ENCODE measurements at places on chromosomes 4 and X. TPM values are rescaled to one million over a fixed set of nuclear protein-coding genes. Genes with fewer than 3 reads are reported as not detected.

Gene TMEM271
- not detected for total RNA-seq

Gene XG
- total RNA-seq = not detected

Gene ASB12
- 0.44 TPM for total RNA-seq

Gene OTOP1
- not detected for total RNA-seq

Gene PAGE2B
- not detected for total RNA-seq

Gene TIMM17B
- 37.7 TPM for total RNA-seq

Gene SLC7A11
- 5.6 TPM for total RNA-seq

Gene HSFX1
- total RNA-seq = 2.1 TPM

Gene MAGEB1
- not detected for total RNA-seq

Gene PAGE5
- total RNA-seq = not detected

Gene ADH7
- total RNA-seq = not detected

DNA sequence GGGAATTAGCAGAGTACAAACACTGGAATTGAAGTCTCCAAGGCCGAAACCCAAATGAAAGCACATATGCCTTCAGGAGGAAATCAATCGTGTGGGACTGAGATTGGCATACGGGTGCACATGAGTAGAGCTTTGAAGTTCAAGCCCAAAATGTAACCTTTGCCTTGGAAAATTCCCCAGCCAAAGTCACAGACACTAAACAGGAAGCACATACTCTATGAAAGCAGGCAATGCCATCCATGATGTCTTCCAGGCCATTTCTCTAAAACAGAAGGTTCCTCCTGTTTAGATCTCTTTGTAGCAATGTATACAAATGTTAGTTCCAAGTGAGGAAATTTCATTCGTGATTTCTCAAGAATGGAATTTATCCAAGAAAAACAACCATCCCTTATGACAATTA, 162.5 kb downstream of the COL4A6 start:
- no peak for DNase-seq

- DNase-seq = no peak
Measured at GRCh38 chrX:48937054-48937907, 18.5 kb upstream of the PIM2 start.

GRCh38 chr4:147714575-147715401, 17.1 kb upstream of the ARHGAP10 start:
- DNase-seq = no peak

- DNase-seq = no peak
Measured at GRCh38 chr4:114677346-114677979, 78.9 kb downstream of the UGT8 start.

DNA sequence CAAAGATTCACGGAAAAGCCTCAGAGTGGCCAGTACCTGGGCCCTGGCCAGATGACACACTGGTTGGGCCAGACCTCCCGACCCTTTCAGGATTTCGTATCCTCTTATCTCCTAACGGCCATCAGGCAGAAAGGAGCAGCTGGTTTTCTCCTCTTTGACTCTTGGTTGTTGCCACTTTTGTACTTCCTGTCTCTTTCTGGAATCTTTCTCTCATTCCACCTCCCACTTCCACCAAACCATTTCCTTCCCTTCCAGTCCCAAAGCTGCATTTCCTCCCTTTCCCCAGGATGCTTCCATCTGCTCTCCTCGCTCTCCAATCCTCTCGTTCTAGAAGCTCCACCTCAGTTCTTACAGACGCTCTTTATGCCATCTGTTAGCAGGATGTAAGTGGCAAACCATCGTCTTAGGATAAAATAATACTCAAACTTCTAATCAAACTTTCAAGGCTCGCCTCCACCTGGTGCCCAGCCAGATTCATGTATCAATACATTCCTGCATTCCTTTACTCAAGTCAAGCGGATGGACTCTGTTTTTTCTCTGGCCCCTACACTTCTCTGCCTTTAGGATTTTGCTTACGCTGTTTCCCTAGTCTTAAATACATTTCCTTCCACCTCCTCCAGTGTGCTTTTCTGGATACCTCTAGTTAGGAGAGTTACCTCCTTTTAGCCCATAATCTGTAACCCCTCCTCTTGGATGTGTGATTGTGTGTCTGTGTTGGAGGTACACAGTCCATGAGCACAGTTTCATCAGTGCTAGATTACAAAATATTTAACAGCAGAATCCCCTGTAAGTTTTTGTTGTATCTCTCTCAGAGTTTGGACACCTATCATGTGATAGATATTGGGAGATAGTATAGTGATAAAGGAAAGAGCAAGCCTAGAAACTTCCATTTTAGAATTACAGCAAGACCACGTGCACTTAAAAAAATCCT, 70.4 kb downstream of the LDB2 start:
- no peak for DNase-seq

DNA sequence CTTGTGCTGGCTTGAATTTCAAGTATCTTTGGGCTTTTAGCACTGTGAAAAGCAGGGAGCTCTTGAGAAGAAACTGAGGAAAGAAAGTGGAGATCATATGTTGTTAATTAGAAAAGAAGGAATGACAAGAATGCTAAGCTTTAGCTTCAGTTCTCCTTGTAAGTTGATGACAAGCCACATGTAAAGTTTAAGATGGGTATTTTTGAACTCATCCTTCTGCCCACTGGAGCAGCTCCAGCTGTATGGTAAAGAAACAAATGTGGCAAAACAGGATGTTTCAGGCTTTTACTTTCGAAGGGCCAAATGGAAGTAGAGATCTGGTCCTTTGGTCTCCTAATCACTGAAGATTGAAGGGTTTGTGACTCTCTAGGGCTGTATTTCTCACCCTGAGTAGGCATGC, 137.8 kb downstream of the GUCY2F start:
- no peak for DNase-seq

- DNase-seq = no peak
Measured at GRCh38 chr4:143411527-143412419, 75.1 kb downstream of the GAB1 start.

DNA sequence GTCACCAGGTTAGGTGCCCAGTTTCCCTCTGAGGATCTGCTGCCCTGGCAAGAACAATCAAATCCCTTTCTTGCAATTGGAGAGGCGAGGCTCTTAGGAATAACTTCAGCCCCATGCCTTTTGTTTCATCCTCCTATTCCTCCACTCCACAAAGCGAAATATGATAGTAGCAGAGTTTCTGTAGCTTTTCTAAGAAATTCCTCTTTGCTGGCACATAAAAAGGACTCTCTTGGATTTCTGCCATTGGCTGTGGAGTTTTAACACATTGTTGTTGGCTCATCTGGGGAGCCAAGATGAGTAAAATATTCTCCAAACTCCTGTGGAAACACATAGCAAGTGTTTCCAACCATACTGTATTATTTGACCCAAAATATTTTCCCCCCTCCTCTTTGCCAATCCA, 11.0 kb upstream of the ADGRG2 start:
- DNase-seq = no peak

GRCh38 chr4:100841911-100842310, 324.1 kb upstream of the EMCN start:
- no peak for DNase-seq

DNA sequence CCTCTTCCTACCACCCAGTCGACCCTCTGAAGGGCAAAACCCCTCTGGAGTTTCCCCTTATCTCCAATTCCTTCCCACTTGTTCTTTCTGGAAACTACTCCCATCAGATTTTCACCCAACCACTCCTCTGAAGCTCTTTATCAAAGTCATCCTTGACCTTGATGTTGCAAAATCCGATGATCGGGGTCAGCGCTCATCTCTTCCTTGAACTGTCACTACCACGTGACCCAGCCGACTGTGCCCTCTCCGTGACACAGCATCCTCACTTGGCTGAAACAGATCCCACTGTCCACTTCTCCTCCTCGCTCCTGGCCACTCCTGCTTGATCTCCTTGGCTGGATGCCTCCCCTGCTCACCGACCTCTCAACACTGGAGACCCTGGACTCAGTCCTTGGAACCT, 1.1 kb downstream of the CFAP99 start:
- DNase-seq = no peak

- DNase-seq = no peak
Measured at GRCh38 chr4:102733084-102733483, 27.7 kb downstream of the MANBA start.

GRCh38 chrX:95063554-95063953, 1389.5 kb downstream of the FAM133A start:
- no peak for DNase-seq

DNA sequence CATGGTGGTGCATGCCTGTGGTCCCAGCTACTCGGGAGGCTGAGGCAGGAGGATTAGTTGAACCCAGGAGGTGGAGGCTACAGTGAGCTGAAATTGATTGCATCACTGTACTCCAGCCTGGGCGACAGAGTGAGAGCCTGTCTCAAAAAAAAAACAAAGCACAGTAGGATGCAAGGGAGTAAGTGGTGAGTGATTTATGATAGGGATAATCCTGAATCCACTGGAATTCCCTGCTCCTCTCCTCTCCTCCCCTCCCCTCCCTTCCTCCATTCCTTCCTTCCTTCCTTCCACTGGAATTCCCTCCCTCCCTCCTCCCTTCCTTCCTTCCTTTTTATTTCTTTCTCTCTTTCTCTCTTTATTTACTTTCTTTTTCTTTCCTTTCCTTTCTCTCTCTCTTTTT, 40.9 kb upstream of the NKRF start:
- DNase-seq = no peak

DNA sequence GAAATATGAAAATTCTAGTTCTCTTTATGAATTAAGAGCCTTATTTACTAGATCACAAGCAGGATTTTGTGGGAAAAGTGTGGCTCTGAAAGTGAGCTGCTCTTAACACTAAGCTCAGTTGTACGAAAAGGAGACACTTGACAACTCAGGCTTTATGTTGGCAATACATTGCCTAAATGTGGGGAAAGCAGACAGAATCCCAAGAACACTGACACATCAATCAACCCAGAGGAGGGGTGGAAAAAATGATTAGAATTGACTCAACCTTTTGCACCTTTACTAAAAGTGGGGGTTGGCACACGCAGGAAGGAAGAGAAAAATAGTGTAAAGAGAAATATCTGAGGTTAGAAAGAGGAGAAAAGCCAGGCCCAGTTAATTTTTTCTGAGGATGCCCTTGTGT, 61.6 kb downstream of the CHST7 start:
- no peak for DNase-seq

GRCh38 chr4:145635117-145635516, 15.9 kb downstream of the MMAA start:
- DNase-seq = no peak

DNA sequence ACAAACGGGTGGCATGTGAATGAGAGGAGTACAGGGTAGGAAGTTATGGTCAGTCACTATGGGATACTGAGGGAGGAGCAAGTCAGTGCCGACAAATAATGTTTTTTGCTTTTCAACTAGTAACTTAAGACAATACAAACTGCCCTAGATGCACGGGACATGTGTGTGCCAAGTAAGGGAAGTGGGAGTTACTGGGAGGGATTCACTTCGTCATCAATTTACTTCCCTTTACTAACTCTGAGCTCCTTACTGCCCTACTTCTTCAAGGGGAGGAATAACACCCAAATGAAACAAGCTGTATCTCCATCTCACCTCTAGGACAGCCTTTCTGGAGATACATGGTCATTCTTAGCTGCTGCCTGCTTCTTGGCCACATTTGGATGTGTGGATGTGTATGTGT, 97.7 kb downstream of the DGKK start:
- DNase-seq = no peak

DNA sequence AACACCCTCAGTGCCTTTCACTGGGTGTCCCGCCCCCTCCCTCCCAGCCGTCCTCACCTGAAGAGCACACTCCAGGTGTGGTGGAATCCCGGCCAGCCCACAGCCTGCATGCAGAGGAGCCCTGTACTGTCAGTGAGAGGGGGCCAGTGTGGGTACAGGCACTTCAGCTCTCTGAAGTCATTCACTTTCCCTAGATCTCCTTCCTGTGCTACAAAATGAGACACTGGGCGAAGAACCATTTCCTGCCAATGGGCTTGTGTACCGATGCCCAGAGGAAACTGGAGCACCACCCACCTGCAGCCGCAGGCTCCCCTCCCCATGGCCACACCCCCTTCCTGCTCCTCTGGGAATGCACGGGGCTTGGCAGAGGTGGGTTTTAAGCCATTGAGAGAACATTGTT, 73.9 kb upstream of the C4orf50 start:
- no peak for DNase-seq

DNA sequence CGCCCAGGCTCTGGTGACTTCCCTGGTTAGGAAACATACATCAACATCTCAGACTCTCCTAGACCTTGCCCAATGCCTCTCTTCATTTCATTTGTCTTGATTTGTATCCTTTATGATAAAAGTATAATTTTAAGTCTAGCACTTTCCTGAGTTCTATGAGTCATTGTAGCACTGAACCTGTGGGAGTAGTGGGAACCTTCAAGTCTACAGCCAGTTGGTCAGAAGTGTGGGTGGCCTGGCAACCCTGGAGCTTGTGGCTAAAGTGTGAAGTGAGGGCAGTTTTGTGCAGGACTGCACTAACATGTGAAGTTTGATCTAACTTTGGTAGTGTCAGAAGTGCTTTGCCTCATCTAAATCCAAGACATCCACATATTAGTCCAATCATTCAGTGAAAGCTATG, 259.3 kb upstream of the IGFBP7 start:
- DNase-seq = no peak

DNA sequence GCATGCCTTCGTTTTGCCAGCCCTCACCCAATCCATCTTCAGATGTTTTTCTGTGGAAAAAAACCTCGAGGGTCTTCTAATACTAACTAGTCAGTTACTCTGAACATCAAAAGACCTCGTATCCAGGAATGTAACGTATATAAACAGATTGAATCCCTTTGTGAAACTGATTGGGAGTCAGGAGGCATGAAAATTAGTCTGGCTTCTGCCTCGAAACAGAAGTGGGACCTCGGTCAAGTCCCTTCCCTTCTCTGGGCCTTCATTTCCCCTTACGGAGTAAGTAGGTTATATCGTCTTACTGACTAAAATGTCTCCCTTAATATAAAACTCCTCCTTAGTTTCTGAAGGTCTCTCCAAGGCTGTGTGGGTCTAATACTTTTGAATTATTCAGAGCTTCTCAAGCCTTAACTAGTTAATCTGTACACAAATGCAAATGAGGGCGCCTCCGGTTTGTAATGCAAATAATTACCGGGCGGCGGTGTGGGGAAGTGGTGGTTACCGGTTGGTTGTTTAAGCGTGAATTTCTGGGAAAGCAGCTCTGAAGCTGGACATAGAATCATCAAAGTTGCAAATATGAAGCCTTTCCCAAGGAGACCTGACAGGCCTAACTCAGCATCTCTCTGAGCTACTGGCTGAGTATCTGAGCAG, 11.4 kb upstream of the NKRF start:
- no peak for DNase-seq

DNA sequence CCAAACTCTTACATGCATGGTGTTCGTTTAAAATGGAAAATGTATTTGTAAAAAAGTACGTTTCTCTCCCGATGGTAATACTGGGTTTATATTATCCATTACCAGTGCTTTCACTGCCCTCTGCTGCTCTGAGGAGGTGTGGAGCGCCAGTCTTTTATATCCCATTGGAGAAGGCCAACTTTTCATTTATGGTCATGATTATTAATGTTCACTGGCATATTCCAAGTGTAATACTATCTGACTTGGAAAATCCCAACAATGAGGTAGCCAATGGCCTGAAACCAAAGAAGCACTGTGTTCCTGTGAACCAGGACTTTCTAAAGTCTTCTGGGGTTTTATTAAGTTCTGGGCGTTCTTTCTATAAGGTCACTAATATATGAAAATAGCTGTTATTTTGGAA, 80.7 kb downstream of the SYNPO2 start:
- DNase-seq = no peak

DNA sequence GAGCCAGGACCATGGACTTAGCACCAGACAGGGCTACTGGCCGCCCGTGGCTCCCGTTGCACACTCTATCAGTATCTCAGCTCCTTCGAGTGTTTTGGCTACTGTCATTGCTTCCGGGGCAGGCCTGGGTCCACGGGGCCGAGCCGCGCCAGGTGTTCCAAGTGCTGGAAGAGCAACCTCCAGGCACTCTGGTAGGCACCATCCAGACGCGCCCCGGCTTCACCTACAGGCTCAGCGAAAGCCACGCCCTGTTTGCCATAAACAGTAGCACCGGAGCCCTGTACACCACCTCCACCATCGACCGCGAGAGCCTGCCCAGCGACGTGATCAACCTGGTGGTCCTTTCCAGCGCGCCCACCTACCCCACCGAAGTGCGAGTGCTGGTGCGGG, 1.6 kb downstream of the FAT4 start:
- DNase-seq = no peak

Data from chondrocyte (in vitro differentiated cells).